Myocyte (in vitro differentiated cells): ENCODE measurements at places on chromosomes 12 and 14. TPM values are rescaled to one million over a fixed set of nuclear protein-coding genes. Genes with fewer than 3 reads are reported as not detected.

- DNase-seq = no peak
Measured at GRCh38 chr12:67088401-67089118, 180.6 kb upstream of the CAND1 start.

DNA sequence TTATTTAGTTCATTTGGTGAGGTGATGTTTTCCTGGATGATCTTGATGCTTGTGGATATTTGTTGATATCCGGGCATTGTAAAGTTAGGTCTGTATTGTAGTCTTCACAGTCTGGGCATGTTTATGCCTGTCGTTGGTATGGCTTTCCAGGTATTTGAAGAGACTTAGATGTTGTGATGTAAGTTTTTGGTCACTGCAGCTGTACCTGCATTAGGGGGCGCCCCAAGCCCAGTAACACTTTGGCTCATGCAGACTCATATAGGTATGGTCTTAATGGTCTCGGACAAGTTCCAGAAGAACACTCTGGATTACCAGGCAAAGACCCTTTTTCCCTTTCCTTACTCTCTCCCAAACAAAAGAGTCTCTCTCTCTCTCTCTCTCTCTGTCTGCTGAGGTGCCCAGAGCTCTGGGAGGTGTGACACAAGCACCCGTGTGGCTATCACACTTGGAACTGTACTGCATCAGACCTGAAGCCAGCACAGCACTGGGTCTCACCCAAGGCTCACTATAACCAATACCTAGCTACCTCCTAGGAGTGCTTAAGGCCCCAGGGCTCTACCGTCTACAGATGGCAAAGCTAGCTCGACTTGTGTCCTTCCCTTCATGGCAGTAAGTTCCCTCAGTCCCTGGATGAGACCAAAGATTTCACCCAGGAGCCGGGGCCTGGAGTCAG, 425.8 kb upstream of the ATXN7L3B start:
- DNase-seq = no peak

DNA sequence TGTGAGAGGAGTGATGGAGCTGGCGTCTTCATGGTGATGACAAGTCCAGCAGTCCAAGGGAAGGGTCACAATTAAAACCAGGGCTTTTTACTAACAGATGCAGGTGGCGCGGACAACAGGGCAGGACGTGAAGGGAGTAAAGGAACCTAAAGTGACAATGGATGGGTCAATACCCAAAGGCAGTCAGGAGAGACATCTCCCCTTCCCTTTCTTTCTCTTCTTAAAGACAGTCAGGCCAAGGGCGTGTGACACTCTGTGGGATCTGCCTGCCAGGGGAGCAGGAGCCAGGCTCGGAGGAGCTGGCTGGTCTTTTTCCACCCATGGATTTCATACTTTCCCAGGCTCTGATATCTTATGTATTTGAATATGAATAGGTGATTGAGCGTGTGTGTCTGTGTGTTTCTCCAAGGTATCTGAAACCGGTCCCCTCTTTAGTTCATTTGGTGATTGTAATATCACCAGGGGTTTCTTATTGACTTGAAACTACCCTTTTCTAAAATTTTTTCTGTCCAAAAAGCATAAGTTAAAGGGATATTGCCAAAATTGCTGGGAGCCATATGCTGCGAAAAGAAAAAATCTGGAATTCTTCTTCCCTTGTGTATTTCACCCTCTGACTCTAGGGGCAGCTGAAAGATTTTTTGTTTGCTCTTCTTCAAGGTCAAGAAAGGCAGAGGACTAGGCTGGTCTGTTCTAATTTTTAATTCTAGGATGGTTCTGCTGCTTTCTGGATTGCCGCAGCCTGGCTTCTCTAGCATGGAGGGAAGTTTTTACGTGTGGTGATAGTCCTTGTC, 61.8 kb downstream of the FBXL14 start:
- no peak for DNase-seq

GRCh38 chr12:143964-144649, 69.8 kb downstream of the SLC6A12 start:
- peak; percentile 23 for DNase-seq

DNA sequence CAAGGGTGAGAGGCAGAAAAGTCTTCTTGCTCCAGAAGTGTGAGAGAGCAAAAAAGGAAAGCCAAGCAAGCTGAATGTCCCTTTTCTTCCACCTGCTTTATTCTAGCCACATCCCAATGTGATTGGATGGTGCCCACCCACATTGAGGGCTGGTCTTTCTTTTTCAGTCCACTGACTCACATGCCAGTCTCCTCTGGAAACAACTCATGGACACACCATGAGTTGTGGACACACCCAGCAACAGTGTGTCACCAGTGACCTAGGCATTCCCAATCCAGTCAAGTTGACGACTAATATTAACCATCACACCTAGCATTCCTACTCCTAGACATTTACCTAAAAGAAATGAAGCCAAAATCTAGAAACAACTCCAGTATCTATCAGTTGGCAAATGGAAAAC, 7.2 kb upstream of the DICER1 start:
- DNase-seq = peak; percentile 83

Gene MGP
- total RNA-seq = not detected in 2 replicates

Gene KRT71
- total RNA-seq = not detected in 2 replicates

Gene ANG
- total RNA-seq = 0.42 and 1.4 TPM in 2 replicates
